Occipital lobe (tissue), 3 donors: ENCODE measurements at places on chromosomes 4 and X. TPM values are rescaled to one million over a fixed set of nuclear protein-coding genes. Genes with fewer than 3 reads are reported as not detected.

- DNase-seq = no peak
These were observed 30.2 kb upstream of the SPON2 start for GRCh38 chr4:1202526-1203011.

- no peak for DNase-seq
These were observed 761.5 kb upstream of the GRIA3 start for GRCh38 chrX:122422547-122422946.

GRCh38 chr4:152258391-152258790 is 277.5 kb downstream of the FBXW7 start:
- DNase-seq = no peak

DNA sequence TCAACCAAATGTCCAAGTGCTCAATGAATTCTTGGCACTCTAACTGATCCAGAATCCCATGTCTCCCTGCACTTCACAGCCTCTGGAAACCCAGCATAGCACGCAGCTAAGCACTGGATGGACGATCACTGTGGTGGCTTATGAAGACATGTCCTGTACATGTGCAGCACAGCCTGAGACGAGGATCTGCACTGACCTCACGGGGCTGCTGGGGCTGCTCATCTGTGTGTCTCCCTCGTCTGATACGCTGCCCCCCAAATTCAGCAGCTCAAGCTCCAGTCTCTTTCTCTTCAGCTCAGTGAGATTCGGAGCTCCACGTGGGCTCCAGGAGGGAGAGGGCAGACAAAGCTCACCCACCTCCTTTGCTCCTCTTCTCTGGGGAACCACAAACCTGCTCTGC is 126.9 kb downstream of the CPZ start:
- DNase-seq = no peak

- DNase-seq = no peak
These were observed 123.3 kb downstream of the MBNL3 start for GRCh38 chrX:132365490-132365889.

- no peak for DNase-seq
These were observed 186.7 kb downstream of the ENOX2 start for GRCh38 chrX:130716346-130716745.

DNA sequence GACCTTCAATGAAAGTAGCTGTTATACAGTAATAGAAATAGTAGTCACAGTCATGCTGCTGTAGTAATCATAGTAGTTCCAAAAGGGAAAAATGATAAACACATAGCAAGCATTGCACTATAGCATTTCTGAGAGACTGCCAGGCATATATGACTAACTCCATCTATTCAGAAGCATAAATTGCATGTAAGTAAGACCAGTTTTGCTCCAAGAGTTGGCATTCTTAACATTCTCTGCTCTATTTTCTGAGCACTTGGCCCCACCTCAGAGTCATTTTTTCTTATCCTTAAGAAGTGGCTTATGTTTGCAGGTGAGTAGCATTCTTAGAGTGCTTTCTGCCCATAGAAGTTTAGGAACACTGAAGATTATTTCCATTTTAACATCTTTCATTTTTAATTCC is 490.3 kb upstream of the TECRL start:
- no peak for DNase-seq

GRCh38 chr4:89469930-89470375 is 162.4 kb upstream of the GPRIN3 start:
- no peak for DNase-seq

- DNase-seq = no peak
These were observed 891 bp downstream of the CISD2 start for GRCh38 chr4:102869569-102870197.

- DNase-seq = no peak
These were observed 2.4 kb upstream of the L1CAM start for GRCh38 chrX:153888344-153888743.

GRCh38 chrX:130024127-130024526 is 41.7 kb downstream of the BCORL1 start:
- DNase-seq = no peak

DNA sequence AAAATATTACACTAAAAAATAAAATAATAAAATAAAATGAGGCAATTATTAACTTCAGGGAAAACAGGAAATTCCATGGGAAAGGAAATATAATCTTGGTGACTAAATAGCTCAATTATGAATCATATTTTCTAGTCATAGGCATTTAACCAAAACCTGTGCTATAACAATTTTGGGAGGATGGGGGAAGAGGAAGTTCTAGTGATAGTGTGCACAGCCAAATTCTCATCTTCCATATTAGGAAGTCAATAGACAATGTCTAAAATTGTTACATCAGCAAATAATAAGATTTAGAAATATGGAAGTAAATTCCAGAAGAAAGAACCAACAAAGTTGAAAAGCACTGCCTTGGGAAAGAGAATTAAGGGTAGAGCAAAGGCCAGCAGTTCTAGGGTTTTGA is 2.8 kb downstream of the AWAT2 start:
- DNase-seq = no peak

GRCh38 chr4:184475498-184475897 is 1.1 kb upstream of the IRF2 start:
- DNase-seq = no peak

DNA sequence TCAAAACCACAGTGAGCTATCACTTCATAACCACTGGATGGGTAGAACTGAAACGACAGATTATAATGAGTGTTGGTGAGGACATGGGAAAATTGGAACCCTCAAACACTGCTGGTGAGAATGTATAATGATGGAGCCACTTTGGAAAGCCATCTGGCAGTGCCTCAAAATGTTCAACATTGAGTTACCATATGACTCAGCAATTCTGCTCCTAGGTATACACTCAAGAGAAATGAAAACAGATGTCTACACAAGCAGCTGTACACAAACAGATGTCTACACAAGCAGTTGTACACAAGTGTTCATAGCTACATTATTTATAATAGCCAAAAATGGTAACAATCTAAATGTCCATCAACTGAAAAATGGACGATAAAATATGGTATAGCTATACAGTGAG is 143.9 kb downstream of the PDGFRA start:
- DNase-seq = no peak

The RTL9 gene
- 0.16 TPM for total RNA-seq

The ELK1 gene
- total RNA-seq = 14.8 TPM

The CFI gene
- total RNA-seq = 3.1 TPM

The SYTL5 gene
- total RNA-seq = 4.4 TPM

The CITED1 gene
- 3.0 TPM for total RNA-seq

The TMEM31 gene
- not detected for total RNA-seq

The CLCN5 gene
- total RNA-seq = 3.1 TPM
